ENCODE measurements at places on chromosomes 7 and 10.
A peak's percentile ranks its signal among the peaks of the same experiment; 100 is the strongest.

DNA sequence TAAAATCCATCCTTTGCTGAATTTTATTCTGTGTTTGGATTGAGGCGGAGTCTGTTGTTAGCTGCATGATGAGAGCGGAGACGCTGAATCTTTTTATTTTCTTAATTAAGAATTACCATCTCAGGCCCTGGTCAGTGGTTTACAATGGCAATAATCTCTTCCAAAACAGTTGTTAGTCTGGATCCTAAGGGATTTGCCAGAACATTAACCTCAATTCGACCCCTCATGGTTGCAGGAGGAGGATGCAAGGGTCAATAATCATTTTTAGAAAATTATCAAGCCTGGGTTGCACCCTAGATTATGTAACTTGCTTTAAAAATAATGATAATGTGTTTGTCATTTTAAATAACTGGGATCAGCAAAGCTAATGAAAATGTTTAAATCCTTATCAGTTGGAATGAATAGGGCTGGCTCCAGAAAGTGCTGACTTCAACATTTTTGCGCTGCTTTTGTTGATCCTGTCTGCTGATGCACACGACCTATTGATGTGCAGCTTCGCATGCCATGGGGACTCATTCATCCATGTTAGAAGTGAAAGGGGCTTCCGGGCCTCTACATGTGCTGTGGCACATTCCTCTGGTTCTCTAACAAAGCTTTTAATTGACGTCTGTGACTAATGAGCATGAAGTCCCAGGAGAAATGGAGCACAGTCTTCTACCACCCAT lies 80.7 kb upstream of the KIAA1217 start:
- DNase-seq, result no peak

DNA sequence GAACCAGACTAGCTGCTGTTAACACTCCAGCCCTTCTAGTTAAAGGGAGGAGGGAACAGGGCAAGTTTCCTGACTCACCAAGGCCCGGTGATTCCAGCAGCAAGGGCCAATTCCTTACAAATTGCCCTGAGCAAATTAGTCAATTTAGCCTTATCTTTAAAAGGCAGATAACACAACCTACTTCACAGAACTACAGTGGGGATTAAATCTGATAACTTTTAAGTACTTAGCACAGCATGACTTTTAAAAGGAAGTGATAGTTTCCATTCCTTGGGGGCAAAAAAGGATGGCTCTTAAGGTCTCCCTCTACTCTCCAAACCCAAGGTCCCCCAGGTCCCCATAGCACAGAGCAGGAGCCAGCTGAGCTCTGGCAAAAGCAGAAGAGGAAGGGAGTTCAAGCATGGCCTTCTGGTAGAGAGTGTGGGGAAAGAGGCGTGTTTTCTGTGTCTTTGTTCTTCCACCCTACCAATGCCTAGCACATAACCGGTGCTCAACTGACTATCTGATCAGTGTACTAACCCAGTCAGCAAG lies 4.0 kb downstream of the CDCA7L start:
- no peak for DNase-seq

- no peak for DNase-seq
These were observed 17.1 kb downstream of the ADAM8 start for GRCh38 chr10:133259602-133259989.

- no peak for DNase-seq
These were observed 17.0 kb upstream of the SH3PXD2A start for GRCh38 chr10:103872137-103872931.

DNA sequence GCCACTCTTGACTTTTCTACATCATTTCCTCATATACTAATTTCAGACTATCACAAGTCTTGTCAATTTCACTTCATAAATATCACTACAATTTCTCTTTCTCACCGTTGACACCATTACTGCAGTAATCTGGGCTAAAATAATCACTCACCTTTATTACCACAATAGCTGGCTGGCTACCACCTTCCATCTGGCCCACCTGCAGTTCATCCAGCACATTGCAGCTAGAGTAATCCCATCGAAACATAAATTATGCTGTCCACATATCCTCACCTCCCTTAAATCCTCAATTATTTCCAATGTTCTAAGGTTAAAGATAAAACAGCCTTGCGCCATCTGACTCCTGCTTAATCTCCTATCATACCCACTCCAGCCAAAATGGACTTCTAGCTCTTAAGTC lies 16.0 kb downstream of the DGKB start:
- DNase-seq, result no peak

GRCh38 chr7:38296059-38296857 lies 22.8 kb upstream of the TARP start:
- DNase-seq, result no peak

- no peak for DNase-seq
These were observed 129.9 kb upstream of the CDCA7L start for GRCh38 chr7:22075561-22075960.

GRCh38 chr10:33334805-33335550 lies 511 bp upstream of the NRP1 start:
- DNase-seq, result peak; percentile 88

DNA sequence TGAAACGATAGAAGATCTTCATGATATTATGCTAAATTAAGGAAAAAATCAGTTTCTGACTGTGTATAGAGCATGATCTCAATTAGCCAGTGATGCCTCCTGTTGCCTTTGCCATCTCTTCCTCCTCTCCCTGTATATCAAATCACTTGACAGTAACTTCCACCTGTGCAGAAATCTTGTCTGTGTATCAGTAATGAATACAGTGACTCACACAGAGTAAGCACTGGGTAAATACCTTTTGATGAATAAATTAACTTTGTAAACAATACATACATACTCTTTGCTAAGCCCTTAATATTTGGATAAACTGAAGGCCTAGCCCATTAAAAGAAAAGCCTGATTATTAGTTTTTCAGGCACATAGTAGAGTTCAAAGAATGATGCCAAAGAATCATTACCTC lies 610.6 kb upstream of the NRP1 start:
- no peak for DNase-seq

DNA sequence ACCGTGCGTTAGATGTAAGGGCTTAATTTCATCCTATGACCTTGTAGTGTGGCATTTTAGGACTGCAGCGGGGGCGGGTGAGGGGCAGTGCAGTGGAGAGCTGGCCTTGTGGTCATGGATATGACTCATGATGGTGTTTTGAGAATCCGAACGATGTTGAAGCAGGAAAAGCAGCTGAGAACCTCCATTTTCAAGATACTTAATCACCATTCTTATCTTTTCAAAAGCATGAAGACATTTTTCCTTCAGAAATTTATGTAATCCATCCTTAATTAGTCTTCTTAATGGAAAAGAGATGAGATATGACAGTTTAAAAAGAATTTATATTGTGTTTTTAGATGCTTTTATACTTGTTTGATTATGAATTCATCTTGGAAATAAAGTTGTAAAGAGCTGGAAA lies 9.6 kb downstream of the ATP5F1C start:
- DNase-seq, result peak; percentile 49

DNA sequence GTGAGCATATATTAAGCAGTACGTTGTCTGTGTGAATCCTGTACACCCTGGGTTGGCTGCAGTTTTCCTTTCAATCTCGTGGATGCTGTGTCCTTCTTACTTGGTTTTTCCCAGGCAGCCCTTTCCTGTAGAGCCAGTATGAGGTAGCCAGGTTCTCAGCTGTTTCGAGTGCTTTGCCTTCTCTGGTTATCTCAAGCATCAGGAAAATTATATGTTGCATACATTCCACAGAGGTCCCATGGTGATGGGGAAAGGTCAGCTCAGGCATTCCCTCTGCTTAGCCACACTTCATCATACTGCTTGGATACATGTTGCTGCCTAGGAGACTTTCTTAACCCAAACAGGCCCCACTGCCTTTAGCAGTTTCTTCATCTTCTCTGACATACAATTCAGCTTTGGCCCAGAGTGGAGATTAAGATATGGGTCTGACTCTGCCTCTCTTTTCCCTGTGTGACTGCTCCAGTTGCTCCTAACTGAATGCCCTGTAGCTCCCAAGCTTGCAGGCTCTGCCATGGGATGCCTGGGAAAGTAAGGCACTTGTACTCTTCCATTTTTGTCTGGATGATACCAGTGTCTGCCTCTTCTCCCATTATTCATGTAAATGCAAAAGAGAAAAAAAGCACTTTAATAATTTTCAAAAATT lies 11.3 kb downstream of the GNAI1 start:
- no peak for DNase-seq

DNA sequence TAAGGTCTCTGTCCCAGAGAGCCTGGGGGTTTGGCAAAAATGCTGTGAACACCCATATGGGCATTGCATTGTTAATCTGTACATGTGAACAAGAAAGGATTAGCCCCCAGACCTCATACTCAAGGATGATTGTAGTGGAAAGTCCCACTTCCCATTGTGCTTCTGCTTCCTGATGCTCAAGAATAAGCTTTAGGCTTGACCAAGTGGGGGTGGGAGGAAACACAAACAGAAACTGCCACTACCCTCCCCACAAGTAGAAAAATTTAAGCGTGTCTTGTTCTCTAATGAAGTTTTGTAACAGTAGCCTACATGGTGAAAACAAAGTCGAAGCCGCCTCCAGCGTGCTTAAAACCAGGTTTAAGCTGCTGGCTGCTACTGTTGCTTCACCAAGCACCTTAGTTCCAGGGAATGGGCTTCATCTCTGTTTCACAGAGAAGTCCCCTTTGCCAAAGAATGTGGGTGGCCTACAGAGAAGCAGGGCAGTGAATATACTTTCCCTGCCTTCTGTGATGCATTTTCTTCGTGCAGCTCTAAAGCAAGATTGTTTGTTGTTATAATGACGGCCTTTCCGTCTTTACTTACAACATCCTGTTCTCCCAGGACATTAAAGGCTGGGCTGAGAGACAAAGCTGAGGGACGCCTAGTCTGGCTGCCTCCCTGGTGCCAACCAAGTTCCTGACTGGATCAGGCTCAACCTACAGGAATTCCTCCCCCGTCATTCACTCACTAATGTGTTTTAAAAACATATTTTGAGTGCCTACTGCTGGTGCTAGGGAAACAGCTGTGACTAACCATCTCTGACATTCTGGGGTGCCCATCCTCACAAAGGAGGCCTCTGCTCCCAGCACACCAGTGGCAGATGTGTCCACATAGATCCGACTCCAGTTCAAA lies 32.1 kb upstream of the CCSER2 start:
- DNase-seq, result no peak

DNA sequence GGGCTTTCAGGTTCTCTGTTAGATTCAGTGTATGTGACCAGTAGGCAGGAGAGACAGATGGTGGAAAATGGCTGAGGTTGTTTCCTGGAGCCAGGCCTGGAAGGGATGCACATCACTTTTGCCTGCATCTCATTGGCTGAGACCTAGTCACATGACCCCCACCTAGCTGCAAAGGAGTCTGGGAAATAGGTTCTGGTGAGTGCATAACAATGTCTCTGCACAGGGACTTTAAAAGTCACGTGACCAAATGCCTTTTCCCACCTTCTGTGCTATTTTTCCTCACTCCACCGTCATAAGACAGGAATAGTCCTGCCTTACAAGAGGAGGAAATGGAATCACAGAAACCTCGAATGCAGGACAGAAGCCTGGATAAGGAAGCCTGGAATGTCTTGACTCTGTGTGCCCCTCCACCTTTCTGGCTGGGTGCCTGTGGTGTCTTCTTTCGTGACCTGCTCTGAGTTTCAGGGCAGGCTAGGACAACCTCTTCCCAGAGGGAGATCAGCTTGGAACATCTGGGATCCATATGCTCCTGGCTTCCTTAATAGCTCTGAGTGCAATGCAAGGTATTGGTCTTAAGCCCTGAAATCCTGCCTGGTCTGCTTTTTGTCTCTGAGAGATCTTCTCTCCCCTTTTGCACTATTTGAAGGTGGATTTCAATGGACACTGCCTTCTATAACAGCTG lies 139.9 kb upstream of the ZNF438 start:
- no peak for DNase-seq

DNA sequence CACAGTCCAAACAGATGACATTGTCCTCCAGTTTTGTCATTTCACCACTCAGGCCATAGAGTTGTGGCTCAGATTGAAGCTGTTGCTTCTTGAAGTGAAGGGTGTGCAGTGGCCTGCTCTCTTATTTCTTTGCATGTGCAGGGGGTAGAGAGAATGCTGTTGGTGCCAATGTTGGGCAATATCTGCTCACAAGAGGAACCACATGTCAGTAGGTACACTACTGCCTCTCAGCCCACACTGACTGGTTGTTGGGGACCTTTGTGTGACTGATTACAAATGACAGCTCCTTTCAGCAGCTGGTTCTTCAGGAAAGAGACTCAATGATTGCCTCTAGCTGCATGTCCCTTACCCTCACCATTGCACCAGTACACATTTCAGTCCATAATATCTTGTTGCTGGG lies 21.9 kb upstream of the SFTPA1 start:
- no peak for DNase-seq

GRCh38 chr10:93722550-93722949 lies 20.2 kb upstream of the FRA10AC1 start:
- no peak for DNase-seq

DNA sequence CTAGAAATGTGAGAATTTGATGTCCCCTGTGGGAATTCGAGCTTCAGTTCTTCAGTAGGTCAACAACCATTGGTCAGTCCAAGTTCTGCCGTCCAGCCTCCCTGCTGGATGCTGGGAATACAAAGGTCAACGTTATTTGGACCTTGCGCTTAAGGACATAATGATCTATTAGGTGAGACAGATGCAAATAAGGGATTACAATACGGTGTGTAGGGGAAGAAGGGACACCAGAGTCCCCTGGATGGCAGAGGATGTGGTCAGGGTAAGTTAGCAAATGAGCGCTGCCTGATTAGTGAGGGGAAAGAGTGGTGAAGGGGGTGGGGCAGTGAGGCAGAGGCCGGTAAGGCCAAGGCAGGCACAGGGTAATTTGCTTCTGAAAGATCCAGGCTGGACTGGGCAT lies 16.2 kb downstream of the CCNY start:
- no peak for DNase-seq

DNA sequence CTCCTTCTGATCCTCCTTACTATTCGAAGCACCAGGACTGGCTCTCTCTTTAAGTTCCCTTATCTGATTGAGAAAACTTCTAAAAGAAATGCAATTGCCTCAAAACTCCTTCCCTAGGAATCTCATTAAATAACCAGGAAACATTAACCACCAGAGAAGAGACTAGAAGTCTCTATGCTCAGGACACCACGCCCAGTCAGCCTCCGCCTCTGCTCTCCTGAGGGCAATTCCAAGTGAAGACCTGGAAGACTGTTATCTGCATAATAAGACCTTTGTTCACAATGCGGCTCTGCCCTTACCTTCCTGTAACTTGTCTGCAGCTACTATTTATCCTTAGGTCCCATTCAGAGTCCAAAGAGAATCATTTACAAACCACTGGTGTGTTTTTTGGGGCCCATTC lies 78.8 kb downstream of the ELMO1 start:
- no peak for DNase-seq

GRCh38 chr10:48685731-48686130 lies 1.1 kb downstream of the WDFY4 start:
- DNase-seq, result no peak

DNA sequence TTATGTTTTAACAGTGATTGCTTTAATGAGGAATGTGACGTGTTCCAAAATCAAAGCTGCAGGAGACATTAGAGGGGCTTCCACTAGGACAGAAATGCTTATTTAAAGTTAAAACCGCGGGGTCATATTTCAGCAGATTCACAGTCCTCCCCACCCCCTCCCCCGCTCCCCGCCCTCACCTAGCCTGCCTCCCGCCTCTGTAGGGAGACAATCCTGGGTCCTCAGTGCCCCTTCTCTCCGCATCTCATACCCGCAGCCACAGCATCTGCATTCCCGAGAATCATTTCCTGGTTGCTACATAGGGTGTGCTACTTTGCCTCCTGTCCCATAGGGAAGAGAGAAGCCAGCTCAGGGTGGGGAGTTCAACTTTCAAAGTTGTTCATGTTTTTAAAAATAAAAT lies 3.1 kb upstream of the DRGX start:
- no peak for DNase-seq

- DNase-seq, result no peak
These were observed 125.3 kb downstream of the DYNC1I1 start for GRCh38 chr7:95897557-95898251.

All from left ventricle myocardium superior (tissue), 1 donor.